ENCODE measurements at places on chromosomes 1 and 21.

DNA sequence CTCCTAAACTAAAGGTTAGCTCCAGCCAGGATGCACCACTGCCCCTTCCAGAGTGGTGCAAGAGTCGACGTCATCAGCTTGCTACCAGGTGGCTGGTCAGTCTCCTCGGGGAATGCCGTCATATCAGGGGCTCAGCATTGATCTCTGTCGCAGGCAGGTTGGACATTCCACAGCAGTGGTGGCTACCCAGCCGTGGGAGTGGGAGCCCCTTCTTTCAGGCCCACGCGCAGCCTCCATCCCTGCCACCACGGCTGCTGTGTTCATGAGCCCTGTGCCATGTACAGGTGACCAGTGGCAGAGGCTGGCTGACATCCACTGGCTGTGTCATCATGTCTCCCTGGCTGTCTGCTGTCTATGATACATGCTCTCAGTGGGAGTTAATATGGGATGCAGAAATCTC lies 25.5 kb downstream of the IL10RB start:
- DNase-seq: no peak

- no peak for DNase-seq
These were observed 262.1 kb upstream of the LRRC7 start for GRCh38 chr1:69305621-69306020.

DNA sequence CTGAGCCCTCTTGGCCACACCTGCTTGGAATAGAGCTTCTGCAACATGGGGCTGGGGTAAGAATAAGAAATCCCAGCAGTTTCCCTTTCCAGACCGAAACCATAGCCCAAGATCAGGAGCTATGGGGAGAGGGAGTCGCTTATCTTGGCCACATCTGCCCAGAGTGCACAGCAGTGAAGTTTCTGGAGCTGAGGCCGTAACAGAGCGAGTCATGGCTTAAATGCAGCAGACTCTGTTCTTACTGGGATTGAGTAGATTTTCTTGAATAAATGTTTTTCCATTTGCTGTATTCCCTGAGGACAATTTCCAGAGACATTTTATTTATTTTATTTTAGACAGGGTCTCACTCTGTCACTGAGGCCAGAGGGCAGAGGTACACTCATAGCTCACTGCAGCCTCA lies 33.5 kb downstream of the CFAP57 start:
- DNase-seq: no peak

DNA sequence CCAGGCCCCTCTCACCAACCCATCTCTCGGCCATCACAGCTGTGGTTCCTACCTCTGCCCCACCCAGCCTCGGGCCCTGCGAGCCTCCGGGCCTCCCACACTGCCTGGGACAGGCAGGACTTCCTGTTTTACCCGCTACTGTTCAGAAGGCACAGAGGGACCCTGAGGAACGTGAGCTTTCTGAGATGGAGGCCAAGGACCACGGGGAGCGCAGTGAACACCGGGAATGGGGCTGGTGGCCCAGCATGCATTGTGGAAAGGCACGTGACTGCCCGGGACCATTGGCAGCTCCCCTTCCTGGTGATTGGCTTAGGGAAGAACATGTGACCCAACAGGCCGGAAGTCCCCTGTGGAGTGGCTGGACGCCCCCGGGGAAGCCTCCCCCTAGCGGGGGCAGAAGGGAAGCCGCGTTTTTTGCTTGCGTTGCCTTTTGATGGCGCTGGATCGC lies 7.0 kb downstream of the S100B start:
- DNase-seq: no peak

DNA sequence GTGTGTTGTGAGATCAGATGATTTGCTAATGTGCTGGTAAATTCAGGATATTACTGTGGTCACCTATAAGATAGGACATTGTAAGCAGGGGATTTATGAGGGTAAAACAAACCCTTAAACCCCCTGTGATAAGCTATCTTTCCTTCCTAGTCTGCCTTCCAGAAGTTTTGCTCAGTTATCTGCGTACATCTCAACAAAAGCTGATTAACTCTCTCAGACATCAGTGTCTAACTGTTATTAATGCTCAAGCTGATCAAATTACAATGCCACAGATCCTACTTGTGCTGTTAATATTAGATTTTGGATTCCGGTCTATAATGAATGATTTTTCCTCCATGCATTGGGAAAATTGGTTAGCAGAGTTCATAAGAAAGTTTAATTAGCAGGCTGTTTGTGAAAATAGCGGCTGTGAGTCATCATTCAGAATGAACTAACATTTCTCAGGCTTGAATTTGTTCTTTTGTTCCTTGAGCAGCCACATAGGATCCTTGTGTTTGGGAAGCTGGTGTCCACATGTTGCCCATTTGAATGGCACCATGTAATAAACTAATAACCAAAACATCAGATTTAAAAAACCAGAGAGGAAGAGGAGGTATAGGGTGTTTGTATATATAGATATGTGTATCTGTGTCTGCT lies 48.7 kb downstream of the ELAVL4 start:
- no peak for DNase-seq

GRCh38 chr1:97385536-97386277 lies 535.1 kb downstream of the DPYD start:
- no peak for DNase-seq

DNA sequence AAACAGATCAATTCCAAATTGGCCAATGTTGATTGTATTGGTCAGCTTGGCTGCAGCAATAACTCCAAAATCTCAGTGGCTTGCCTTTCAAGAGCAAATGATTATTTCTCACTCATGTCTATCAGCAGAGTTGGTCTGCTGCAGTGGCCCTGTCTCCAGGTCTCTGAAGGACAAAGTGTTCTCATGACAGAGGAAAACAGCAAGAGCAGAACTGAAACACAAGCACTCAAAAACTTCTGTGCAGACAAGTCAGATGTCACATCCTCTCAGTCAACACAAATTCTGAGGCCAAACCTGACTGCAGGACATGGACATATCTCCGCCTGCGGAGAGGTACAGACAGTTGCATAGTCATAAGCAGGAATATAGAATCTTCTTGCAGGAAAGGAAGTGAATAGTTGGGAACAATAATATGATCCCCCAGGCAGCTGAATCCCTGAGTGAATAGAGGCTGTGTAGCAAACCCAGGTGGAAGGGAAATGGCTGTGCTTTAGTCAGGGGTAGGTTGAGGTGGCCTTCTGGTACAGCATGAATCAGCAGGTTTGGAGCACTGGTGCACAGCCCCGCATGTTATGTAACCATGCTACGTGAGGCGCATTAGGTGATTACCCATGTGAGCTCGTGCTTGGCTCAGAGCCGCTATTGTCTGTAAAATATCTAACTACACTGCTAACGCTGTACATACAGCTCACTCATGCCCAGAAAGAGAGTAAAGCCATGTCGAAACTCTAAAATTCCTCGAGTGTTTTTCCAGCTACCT lies 17.1 kb upstream of the UBE2U start:
- DNase-seq: no peak

- no peak for DNase-seq
These were observed 80.5 kb upstream of the ETV3 start for GRCh38 chr1:157218671-157219070.

All from right atrium auricular region (tissue), 2 donors.